Natural killer cell treated with Interleukin-12 subunit alpha and Interleukin-12 subunit beta and Interleukin-15 and Interleukin-18, amount 100 ng/mL, for 72 hours (primary cell): ENCODE measurements at places on chromosomes 16 and 17. TPM values are rescaled to one million over a fixed set of nuclear protein-coding genes. Genes with fewer than 3 reads are reported as not detected.
A peak's percentile ranks its signal among the peaks of the same experiment; 100 is the strongest.

GRCh38 chr17:21528031-21528695 lies 152.0 kb downstream of the KCNJ12 start:
- no peaks in the 10 kb centered on the region for H3K36me3 ChIP-seq
- peaks cover 11% of the 10 kb centered on the region for H3K27me3 ChIP-seq
- DNase-seq: no peak
- H3K4me3 ChIP-seq: no peak overlapping the region

MEOX1 gene
- not detected for total RNA-seq

- no peak overlapping the region for H3K4me3 ChIP-seq
- H3K27ac ChIP-seq: no peak overlapping the region
- no peak for DNase-seq
- H3K4me1 ChIP-seq: no peaks in the 10 kb centered on the region
- H3K27me3 ChIP-seq: peaks cover 19% of the 10 kb centered on the region
These were observed 60.7 kb downstream of the HS3ST3A1 start for GRCh38 chr17:13541032-13541480.

GRCh38 chr17:81967533-81968395 lies 6.8 kb upstream of the NOTUM start:
- H3K27ac ChIP-seq: no peak overlapping the region
- H3K27me3 ChIP-seq: peaks cover 11% of the 10 kb centered on the region
- no peak for DNase-seq
- no peak overlapping the region for H3K4me3 ChIP-seq
- H3K36me3 ChIP-seq: no peaks in the 10 kb centered on the region

- H3K27me3 ChIP-seq: no peaks in the 10 kb centered on the region
- no peaks in the 10 kb centered on the region for H3K36me3 ChIP-seq
- H3K4me1 ChIP-seq: no peaks in the 10 kb centered on the region
- no peak overlapping the region for H3K27ac ChIP-seq
These were observed 21.4 kb downstream of the CDRT4 start for GRCh38 chr17:15446036-15446435.

DNA sequence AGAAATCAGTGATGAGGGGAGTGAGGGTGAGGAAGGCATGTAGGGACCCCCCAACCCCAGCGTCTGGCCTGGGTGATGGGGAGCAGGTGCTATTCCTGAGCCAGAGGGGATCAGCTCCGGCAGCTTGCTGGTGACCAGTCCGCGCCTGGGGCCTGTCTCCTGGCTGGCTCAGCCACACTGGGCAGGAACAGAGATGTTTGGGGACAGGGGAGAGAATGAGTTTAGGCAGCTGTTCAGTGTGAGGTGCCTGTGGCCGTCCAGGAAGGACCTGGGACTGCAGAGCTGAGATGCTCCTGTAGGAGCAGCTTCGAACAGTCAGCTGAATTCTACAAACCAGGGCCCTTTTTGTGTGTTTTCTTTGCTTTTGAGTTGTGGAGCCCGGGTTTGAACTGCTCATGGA lies 23.2 kb upstream of the SPNS2 start:
- no peaks in the 10 kb centered on the region for H3K36me3 ChIP-seq
- H3K4me3 ChIP-seq: no peak overlapping the region
- no peaks in the 10 kb centered on the region for H3K4me1 ChIP-seq

GRCh38 chr17:56793531-56793930 lies 40.2 kb downstream of the C17orf67 start:
- peaks cover 10% of the 10 kb centered on the region for H3K36me3 ChIP-seq
- no peak overlapping the region for H3K4me3 ChIP-seq
- no peak overlapping the region for H3K27ac ChIP-seq

- H3K4me3 ChIP-seq: peak overlapping the region; percentile 78
- peaks cover 6% of the 10 kb centered on the region for H3K36me3 ChIP-seq
- H3K27ac ChIP-seq: peak overlapping the region; percentile 95
These were observed 12.1 kb downstream of the CD300A start for GRCh38 chr17:74478420-74479100.

PRSS33 gene
- total RNA-seq: not detected

DNA sequence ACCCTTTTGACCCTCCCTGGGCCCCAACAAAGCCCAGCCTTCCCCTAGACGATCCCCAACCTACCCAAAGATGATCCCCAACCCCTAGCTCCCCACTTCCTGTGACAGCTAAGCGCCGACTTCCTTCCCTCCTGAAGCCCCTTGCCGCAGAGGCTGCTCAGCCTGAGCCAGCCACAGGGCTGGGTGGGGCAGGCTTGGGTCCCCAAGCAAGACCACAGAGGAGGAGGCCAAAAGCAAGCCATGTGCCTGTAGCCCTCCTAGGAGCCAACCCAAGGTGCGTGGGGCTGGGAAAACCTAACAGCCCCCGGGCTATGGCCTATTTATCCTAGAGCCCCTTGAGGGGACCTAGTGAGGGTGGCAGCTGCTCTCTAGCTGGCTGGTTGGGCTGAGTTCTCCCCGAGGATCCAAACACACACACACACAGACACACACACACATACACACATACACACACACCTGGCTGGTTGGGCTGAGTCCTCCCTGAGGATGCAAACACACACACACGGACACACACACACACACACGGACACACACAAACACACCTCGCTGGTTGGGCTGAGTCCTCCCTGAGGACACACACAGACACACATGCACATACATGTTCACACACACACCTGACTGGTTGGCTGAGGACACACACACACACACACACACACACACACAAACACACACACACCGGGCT lies 4.8 kb downstream of the ARRB2 start:
- no peaks in the 10 kb centered on the region for H3K27me3 ChIP-seq
- peaks cover 69% of the 10 kb centered on the region for H3K4me1 ChIP-seq
- H3K27ac ChIP-seq: peak overlapping the region; percentile 94
- peaks cover 33% of the 10 kb centered on the region for H3K36me3 ChIP-seq
- DNase-seq: peak; percentile 90
- H3K4me3 ChIP-seq: peak overlapping the region; percentile 90

- no peaks in the 10 kb centered on the region for H3K36me3 ChIP-seq
- no peak overlapping the region for H3K4me3 ChIP-seq
- H3K27me3 ChIP-seq: peaks cover 2% of the 10 kb centered on the region
- no peaks in the 10 kb centered on the region for H3K4me1 ChIP-seq
These were observed 28.4 kb upstream of the MRTFB start for GRCh38 chr16:14042706-14043105.

DNA sequence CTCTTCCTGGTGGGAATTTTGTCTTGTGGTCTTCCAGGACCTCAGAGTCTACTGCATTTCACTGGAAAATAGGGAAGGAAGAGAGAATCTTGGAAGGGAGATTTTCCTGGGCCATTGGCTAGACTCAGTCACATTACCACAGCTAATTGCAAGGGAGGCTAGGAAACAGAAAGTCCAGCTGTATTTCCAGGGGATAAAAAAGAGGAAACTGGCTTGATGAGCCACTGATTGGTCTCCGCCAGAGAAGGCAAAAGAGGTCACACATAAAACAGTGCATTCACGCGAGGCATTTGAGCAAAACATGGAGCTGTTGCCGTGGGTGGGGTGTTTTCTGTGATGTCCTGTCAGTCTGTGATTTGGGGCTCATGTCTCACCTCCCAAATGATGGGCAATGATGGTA lies 345.3 kb downstream of the FOXL1 start:
- no peaks in the 10 kb centered on the region for H3K4me1 ChIP-seq
- H3K4me3 ChIP-seq: no peak overlapping the region
- H3K27ac ChIP-seq: no peak overlapping the region
- DNase-seq: no peak

DNA sequence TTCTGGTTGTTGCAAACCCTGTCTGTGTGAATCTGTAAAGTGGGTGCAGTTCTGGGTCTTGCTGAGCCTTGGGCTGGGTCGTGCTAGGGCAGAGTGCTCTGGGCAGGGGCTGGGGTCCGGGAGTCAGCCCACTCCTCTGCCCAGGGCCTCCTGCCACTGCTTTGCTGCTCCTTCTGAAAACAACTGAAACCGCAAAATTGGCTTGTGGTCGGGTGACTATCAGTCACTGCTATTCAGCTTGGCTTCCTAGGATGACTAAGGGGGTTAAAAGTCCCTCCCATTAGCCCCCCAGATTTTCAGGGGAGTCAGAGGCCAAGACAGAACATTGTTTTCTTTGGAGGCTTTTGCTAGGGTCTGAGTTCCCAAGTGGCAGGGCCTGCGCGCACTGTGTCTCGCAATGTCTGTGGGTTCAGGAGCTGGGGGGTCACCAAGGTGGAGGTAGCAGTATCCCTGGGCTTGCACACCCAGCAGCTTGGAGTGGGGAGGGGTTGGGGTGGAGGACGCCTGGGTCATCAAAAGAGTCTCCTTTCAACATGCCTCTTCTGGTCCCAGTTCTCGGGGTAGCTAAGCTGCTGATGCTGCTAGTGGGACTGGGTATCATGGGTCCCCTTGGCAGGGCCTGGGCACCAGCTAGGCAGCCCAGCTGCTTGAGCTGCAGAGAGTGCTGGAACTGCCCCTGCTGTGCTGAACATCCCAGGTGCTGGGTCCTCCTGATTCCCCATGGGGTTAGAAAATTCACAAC lies 13.5 kb upstream of the TBX21 start:
- H3K36me3 ChIP-seq: no peaks in the 10 kb centered on the region
- H3K4me1 ChIP-seq: peaks cover 94% of the 10 kb centered on the region
- no peaks in the 10 kb centered on the region for H3K27me3 ChIP-seq
- DNase-seq: peak; percentile 85
- H3K4me3 ChIP-seq: peak overlapping the region; percentile 89
- H3K27ac ChIP-seq: peak overlapping the region; percentile 92

C16orf92 gene
- not detected for total RNA-seq

GRCh38 chr17:46121841-46122485 lies 71.3 kb downstream of the KANSL1 start:
- no peaks in the 10 kb centered on the region for H3K27me3 ChIP-seq
- peaks cover 6% of the 10 kb centered on the region for H3K36me3 ChIP-seq
- peaks cover 79% of the 10 kb centered on the region for H3K4me1 ChIP-seq

FOXF1 gene
- not detected for total RNA-seq
